ENCODE measurements at places on chromosomes 12 and 14.

DNA sequence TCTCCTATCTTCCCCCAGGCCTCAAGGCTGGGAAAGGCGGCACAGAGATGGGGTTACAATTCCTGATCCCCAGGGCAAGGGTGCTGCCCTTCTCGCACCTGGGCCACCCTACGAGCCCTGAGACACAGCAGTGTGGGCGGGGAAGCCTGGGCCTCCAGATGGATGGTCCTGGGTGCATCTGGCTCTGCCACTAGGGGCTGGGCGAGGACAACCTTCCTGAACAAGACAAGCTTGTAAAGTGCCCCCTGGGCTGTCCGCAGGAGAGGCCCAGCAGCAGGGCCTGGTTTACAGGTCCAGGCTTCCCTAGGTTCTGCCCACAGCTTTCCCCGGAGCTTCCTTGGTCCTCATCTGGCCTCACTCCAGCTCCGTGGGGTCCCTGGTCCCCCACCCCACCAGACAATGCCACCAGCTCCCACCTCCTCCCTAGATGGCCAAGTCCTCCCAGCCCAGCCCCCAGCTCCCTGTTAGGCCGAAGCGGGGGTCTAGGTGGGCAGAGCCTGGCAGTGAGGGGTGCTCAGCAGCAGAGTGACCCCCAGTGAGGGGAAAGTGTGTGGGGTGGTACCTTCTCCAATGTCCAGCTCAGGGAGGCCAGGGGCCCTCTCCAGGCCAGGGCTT is 8.9 kb downstream of the ARL6IP4 start:
- no peak for DNase-seq

GRCh38 chr12:78293059-78293686 is 462.5 kb downstream of the NAV3 start:
- peak; percentile 59 for DNase-seq

- DNase-seq: no peak
Observed at GRCh38 chr12:97046901-97047300, 139.8 kb downstream of the NEDD1 start.

DNA sequence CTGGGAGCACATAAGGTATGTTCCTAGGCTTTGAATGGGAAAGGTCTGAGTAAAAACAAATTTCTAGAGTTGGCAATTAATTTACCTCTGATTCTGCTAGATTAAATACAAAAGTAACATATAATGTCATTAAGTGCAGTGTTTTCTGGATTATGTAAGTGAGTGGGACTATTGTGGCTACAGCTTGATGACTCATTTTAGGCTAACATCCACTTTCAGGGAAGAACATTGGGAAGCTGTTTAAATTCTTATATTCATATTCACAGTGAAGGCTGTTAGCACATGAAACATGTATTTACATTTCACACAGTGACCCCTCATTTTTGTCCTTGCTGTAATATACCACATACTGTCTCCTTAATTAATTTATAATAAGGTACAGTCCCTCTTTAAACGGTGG is 13.2 kb upstream of the BMAL2 start:
- DNase-seq: no peak

- DNase-seq: peak; percentile 24
Observed at GRCh38 chr12:4825011-4825858, 84.5 kb upstream of the KCNA1 start.

- DNase-seq: no peak
Observed at GRCh38 chr14:20623798-20624197, 17.7 kb downstream of the OR6S1 start.

- DNase-seq: no peak
Observed at GRCh38 chr12:50016501-50017475, 8.5 kb downstream of the RACGAP1 start.

DNA sequence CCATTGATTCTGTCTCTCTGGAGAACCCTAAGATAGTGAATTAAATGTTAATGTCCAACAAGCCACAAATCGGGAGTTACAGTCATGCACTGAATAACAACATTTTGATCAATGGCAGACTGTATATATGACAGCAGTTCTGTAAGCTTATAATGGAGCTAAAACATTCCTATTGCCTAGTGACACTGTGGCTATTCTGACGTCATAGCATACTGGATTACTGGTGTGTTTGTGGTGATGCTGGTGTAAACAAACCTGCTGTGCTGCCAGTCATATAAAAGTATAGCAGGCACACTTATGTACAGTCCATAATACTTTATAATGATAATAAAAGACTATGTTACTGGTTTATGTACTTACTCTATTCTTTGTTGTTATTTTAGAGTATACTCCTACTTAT is 56.7 kb upstream of the BICD1 start:
- no peak for DNase-seq

DNA sequence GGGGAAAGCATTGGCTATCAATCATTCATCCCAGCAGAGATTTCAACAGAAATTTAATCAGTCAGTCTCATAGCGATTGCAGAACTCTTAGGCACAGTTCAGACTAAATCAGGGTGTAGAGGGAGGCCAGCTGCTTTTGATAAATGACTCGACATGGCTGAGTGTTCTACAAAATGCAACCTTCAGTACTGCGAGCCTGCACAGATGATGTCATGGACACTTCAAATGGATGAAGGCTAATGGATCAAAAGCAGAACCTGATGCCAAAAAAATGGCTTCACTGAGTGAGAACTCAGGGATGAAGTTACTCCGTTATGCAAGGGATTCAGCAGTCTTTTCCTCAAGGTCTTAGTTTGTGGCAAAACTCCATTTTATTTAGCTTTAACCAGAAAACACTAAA is 167.3 kb downstream of the DACT1 start:
- no peak for DNase-seq

- no peak for DNase-seq
Observed at GRCh38 chr14:32968972-32969544, 30.4 kb downstream of the NPAS3 start.

DNA sequence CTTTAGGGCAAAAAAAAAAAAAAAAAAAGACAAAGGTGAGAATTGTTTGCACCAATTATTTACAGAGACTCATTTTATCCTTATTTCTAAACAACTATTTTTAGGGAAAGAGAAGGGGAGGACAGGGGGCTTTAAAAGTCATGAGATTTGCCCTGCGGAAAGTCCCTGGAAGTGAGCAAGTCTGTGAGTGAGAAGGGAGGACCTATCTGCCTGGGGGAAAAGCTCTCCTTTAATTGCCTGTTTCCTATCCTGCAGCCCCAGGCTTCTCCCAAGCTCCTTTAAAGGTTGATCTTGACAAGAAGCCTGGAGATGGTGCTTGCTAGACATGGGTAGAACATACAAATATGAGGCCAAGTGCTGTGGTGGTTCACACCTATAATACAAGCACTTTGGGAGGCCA is 8.3 kb upstream of the CHST11 start:
- no peak for DNase-seq

- DNase-seq: no peak
Observed at GRCh38 chr14:62631176-62631575, 414.1 kb downstream of the KCNH5 start.

- no peak for DNase-seq
Observed at GRCh38 chr12:2163177-2163941, 110.6 kb downstream of the CACNA1C start.

GRCh38 chr12:61538951-61539350 is 721.3 kb upstream of the USP15 start:
- peak; percentile 18 for DNase-seq

DNA sequence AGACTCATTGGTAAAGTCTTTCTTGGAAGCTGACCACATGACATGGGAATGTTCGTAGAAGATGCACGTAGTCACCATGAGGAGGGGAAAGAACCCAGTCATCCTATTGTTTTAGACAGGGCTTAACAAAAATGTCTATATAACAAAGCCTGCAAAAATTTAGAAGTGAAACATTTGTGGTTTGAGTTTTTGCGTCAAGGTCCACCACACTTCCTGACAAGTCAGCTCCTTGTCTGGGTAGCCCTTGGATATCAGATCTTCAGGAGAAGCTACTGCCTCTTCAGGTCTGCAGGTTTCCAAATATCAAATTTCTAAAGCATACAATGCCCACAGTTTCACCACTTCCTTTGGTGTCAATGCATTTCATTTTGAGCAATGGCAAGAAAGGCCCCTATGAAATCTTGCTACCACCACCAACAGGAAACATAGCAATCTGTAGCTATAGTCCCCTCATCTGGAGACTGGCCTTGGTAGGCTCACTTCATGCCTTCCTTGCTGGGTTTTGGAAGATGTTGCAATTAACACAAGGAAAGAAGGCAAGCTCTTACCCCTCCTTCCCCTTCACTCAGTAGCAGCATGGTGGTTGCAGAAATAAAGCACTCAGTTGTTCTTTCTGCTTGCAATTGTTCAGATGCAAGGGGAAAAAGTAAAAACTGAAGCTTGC is 235.2 kb downstream of the PCNX1 start:
- peak; percentile 11 for DNase-seq

DNA sequence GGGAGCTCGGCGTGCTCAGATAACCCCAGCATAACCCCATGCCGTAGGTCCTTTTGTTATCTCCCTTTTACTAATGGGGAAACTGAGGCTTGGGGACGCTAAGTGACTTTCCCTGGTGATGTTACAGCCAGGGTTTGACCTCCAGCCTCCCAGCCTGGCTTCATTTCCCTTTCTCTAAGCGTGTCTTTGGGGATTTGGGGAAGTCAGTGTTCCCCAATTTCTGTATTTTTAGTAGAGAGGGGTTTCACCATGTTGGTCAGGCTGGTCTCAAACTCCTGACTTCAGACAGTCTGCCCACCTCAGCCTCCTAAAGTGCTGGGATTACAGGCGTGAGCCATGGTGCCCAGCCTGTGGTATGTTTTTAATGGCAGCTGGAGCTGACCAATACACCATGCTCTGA is 85.4 kb downstream of the PHETA1 start:
- no peak for DNase-seq

DNA sequence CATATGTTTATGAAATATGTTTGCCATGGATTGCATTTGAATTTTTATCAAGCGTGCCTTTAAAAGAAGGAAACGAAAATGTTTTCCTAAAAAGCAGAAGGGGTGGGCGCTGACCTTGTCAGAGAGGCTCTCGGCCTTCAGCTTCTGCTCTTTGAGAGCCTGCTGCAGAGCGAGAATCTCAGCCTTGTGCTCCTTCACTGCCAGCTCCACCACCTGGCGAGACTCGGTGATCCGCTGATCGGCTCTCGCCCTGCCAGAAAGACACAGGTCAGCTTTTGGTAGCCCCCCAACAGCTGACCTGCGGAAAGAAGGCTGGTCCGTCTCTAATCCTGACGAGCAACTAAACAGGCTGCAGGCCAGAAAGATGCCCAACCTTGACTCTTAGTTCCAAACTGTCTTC is 62.4 kb downstream of the PRKAB1 start:
- DNase-seq: no peak

GRCh38 chr12:9740106-9740750 is 7.3 kb upstream of the CLECL1 start:
- no peak for DNase-seq

DNA sequence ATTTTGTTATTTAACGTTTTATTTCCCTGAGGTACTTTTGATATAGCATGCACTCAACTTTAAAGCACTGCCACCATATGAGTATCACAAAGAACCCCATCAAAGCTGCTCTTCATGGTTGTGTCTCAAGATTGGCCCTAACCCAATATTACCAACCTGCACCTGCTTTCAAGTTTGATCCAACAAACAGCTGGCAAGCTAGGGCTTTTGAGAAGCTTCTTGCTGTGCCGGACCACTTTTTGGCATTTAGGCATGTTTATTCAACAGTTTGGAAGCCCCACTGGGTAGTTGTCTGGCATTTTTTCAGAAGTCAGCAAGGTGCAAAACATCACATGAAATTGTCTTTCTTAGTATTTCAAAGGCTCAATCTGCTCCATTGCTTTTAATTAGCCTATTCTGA is 137.2 kb upstream of the PLEKHA5 start:
- no peak for DNase-seq

GRCh38 chr12:97425380-97425779 is 37.2 kb upstream of the RMST start:
- DNase-seq: no peak

DNA sequence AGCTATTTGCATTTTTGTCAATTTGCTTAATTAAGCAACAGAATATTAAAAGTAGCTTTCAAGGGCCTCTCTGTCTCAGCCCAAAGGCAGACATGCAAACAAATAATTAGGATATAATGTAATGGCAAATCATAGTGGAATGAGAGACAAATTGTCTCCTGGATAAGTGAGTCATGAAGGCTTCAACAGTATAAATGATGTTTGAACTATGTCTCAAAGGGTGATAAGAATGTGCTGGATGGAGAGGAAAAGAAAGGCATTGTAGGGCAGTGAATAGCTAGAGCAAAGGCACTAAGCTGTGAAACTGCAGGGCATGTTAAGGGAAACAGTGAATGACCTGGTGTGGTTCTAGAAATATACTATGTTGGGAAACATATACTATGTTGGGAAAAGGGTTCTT is 53.5 kb upstream of the PPP1R12A start:
- DNase-seq: no peak

GRCh38 chr12:69087986-69088385 is 151.4 kb upstream of the CPSF6 start:
- DNase-seq: no peak

- no peak for DNase-seq
Observed at GRCh38 chr12:5000204-5000603, 43.5 kb upstream of the KCNA5 start.

DNA sequence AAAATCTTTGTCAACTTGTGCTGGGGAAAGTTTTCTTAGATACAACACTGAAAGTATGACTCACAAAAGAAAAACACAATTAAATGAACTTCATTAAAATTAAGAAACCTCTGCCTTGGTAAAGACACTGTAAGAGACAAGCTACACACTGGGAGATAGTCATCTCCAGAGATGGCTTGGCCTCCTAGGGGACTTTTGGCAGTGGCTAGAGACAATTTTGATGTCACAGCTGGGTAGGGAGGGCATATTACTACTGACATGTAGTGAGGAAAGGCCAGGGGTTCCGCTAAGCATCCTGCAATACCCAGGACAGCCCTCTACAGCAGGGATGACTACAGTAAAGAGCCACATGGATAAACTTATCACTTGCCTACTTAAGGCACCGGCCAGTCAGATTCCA is 8.7 kb upstream of the RNASE4 start:
- DNase-seq: no peak

DNA sequence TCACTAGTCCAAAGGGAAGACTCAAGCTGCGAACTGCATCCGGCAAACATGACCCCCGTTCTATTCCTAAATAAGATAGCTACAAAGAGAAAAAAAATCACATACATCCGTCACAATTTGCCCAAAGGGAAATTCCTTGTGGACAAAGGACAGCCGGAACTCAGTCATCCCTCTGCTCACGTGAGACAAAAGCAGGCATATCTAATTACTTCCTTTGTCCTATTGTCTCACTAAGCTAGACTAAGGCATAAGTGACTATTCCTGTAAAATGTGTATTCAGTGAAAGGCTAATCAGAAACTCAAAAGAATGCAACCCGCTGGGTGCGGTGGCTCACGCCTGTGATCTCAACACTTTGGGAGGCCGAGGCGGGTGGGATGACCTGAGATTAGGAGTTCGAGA is 27.2 kb upstream of the NINJ2 start:
- DNase-seq: no peak

DNA sequence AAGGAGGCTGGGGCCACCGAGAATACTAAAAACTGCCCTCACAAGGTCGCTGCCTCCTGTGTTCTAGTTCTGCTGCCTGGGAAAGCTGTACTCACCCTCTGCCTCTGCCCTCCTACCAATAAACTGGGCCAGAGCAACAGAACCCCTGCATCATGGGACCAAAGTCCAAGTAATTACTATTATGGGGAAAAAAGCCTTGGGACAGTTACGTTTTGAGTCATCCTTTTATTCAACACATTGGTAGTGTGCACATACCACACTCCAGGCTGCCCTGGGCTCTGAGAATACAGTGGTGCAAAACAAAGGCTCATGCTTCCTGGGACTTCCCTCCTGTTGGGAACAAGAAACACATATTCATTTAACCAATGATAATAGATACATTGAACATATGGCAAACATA is 49.0 kb downstream of the CACNA1C start:
- DNase-seq: no peak

GRCh38 chr12:1539135-1539534 is 55.2 kb downstream of the FBXL14 start:
- no peak for DNase-seq

All from SW 1271 (cell line).